NCI-H1105 treated with DMSO at 0.1 percent for 48 hours (cell line): ENCODE measurements at places on chromosomes 6 and 20.

GRCh38 chr20:47854687-47855212 lies 69.5 kb upstream of the SULF2 start:
- peak; percentile 37 for DNase-seq

DNA sequence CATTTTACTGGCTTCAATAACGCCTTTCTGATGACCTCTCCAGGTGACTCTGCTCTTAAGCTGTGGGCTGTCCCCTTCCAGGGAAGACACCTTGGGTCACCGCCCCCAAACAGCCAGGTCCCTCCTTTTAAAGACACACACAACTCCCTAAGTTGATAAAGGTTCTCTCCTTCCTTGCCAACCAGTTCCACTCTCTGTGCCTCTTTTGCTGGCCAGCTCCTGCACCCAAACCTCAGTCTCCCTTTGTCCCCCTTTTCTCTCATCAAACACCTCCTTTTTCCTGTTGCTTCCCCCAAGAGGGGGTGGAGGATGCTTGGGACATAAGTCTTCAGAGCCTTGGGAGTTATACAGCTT lies 1.0 kb downstream of the NCOA6 start:
- DNase-seq, result peak; percentile 78

DNA sequence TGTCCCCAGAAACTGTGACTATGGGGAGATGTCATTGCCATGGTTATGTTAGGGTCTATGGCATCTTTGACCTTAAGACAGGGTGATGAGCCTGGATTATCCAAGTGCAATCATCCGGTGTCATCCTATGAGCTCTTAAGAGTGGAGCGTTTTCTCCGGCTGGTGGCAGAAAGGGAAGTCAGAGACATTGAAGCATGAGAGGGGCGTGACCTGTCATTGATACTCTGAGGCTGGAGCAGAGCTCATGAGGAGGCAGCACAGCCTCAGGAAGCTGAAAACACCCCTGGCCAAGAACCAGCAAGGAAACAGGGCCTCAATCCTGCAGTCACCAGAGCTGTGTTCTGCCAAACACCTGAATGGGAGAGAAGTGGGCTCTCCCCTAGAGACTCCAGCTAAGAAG lies 59.6 kb downstream of the ANKRD60 start:
- no peak for DNase-seq

DNA sequence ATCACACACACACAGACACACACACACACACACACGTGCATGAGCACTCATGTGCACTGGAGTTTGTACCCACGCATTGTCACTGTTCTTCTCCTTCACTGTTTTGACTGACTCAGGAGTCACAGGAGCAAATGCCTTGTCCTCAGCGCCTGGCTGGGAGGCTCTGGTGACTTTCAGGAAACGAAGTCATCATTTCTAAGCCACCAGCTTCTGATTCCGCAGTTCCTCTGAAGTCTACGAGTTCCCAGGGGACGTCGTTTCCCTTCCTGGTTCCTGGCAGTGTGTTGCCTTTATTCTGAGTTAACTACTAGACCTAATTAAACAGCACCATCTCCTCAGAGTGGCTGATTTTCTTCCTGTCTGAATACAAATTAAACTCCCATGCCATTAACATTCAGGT lies 82.2 kb upstream of the PMEPA1 start:
- DNase-seq, result no peak

DNA sequence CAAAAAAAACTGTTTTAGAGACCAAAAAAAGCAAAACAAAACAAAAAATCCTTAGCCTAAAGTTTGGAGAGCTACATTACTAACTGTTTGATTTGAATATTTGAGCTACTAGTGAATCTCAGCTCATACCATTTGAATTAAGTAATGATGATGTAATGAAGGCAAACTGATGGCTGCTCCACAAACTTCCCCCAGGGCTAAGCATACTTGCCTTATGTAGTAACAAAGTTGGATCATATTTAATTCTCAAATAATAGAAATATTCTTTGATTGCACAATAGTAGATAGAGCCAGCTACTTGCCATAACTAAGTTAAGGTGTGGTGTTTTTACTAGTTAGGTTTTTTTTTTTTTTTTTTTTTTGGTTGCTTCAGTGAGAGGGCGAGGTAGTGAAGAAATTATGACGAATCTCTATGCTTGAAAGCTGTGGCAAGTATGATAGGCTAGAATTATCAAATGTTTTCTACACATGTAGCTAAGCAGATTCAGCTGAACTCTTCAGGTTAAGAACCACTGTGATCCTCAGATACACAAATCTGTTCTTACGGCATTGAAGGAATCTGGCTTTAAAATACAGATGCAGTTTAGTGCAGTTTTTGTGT lies 2.9 kb downstream of the RAB32 start:
- no peak for DNase-seq

DNA sequence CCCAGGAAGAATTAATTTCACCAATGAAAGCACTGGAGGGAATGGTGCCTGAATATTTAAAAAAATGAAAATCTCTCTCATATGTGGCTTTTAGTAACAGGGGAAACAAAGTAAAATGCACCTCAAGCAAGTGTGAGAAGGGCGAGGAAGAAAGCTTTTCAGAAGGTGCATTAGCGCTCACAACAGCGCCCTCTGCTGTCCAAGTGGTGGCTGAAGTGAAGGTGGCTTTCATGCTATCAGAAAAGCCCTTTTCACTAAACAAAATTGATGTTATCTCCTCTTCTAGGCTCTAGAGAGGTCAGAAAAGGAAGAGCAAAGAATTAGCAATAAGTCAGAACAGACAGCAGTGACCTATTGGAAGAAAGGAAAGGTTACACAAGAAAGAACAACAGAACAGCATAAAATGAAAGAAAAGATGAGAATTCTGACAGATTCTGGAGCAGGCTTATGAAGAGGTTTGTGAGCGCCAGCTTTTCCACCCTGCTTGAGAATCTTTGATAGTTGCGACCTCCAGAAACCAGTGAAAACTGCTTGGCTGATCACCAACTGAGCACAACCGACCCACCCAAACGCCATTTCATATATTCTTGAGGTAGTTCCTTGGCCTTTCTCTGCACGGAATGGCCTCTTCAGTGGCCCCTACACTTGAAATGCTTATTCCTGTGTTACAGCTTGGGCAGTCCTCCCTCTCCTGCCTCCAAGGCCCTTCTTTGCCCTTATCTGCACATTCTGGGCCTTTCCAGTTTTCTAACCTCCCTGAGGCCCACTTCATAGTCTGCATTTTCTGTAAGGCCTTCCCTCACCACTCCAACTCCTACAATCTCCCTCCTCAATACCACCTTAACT lies 45.3 kb downstream of the SMLR1 start:
- peak; percentile 42 for DNase-seq

GRCh38 chr6:130365166-130366106 lies at the start of gene TMEM200A:
TSS of gene TMEM200A (plus strand) at chr6:130366017. CDS start at chr6:130440423, 74,406 bp downstream.
- DNase-seq, result peak; percentile 7

- no peak for DNase-seq
These were observed 116.6 kb downstream of the ZDHHC14 start for GRCh38 chr6:157497579-157497978.

- no peak for DNase-seq
These were observed 236.8 kb downstream of the DLL1 start for GRCh38 chr6:170053966-170054661.
